ENCODE measurements at places on chromosomes 2 and 18. TPM values are rescaled to one million over a fixed set of nuclear protein-coding genes. Genes with fewer than 3 reads are reported as not detected.

DNA sequence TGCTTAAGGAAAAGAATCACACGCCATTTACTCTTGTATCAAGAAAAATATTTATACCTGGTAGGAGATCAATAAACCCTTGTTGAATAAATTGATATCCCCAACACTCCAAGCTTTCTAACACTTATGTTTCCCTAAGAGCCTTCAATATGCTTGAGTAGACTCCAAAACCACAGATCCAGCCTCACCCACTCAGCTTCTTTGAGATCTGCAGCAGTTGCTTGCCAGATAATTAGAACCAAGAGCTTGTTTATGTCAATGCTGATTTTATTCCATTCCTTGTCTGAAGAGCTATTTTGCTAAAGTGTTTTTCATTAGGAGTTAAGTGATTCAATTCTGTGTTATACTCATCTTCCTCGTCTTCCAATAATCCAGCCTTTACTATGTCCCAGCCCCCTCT lies 26.3 kb upstream of the CRIM1 start:
- no peaks in the 10 kb centered on the region for H3K36me3 ChIP-seq
- no peaks in the 10 kb centered on the region for H3K27me3 ChIP-seq
- no peak overlapping the region for H3K4me3 ChIP-seq
- H3K27ac ChIP-seq: no peak overlapping the region

DNA sequence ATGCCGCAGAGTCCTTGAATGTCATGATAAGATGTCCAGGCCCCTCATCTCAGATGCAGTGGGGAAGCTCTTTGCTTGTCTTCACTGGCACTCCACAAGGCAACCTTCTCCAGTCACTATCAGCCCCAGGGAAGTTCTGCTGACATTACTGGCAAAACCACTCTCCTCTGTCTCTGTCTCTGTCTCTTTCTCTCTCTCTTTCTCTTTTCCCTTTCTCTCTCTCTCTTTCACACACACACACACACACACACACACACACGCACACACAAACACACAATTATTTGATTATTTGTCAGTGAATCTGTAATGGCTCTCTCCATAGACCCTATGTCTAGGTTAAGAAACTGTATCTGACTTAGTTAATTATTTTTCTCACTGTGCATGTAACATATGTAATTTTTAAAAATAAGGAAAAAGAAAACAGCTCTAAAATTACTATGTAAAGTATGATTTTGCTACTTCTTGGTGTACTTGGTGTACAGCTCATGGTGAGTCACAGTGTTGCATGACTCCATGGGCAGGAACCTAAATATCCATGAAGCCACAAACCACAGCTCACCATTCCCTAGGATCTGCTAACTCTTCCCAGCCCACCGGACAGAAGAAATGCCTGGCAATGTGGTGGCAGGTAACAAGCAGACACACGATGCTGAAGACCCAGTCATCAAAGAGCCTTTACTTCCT lies 594.9 kb upstream of the ID2 start:
- no peak overlapping the region for H3K27ac ChIP-seq
- H3K36me3 ChIP-seq: no peaks in the 10 kb centered on the region
- H3K4me3 ChIP-seq: no peak overlapping the region
- DNase-seq: no peak

GRCh38 chr2:164028814-164029534 lies 293.2 kb upstream of the FIGN start:
- H3K27ac ChIP-seq: no peak overlapping the region
- no peaks in the 10 kb centered on the region for H3K36me3 ChIP-seq
- no peaks in the 10 kb centered on the region for H3K4me1 ChIP-seq
- H3K27me3 ChIP-seq: no peaks in the 10 kb centered on the region
- no peak for DNase-seq

GRCh38 chr18:30113454-30113853 lies 929.1 kb downstream of the DSC3 start:
- H3K27me3 ChIP-seq: no peaks in the 10 kb centered on the region
- no peaks in the 10 kb centered on the region for H3K36me3 ChIP-seq
- H3K4me1 ChIP-seq: no peaks in the 10 kb centered on the region
- H3K4me3 ChIP-seq: no peak overlapping the region

DNA sequence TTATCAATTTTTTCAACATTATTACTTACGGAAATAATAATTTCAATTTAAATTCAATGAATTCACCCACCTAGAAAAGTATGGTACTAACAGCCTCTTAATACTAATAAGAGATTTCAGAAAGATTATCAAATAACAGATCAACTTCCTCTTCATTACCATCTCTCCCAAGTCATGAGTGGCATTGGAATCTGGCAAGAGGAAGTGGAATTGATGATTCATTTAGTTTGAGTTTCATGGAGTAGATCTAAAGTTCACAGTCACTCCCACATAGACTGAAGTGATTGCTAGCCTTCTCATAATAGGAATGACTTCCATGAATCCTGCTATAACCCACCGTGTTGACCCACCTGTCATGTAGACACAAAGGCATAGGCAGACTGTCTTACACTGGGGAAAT lies 77.7 kb upstream of the WDR75 start:
- H3K36me3 ChIP-seq: no peaks in the 10 kb centered on the region
- no peak for DNase-seq
- H3K4me3 ChIP-seq: no peak overlapping the region
- H3K4me1 ChIP-seq: no peaks in the 10 kb centered on the region

- H3K4me3 ChIP-seq: no peak overlapping the region
- H3K36me3 ChIP-seq: no peaks in the 10 kb centered on the region
- no peaks in the 10 kb centered on the region for H3K4me1 ChIP-seq
- no peak for DNase-seq
- H3K27ac ChIP-seq: no peak overlapping the region
Observed at GRCh38 chr2:9294764-9295163, 88.2 kb downstream of the ASAP2 start.

GRCh38 chr2:127566139-127566417 lies 30.6 kb downstream of the MYO7B start:
- H3K27ac ChIP-seq: no peak overlapping the region
- no peaks in the 10 kb centered on the region for H3K27me3 ChIP-seq
- H3K4me3 ChIP-seq: no peak overlapping the region
- H3K36me3 ChIP-seq: no peaks in the 10 kb centered on the region

Gene ERFE
- not detected for total RNA-seq

Gene SLC11A1
- total RNA-seq: 7.6 TPM

Gene NAT8
- total RNA-seq: not detected
